Astrocyte of the cerebellum (primary cell): ENCODE measurements at places on chromosomes 4 and X.
A peak's percentile ranks its signal among the peaks of the same experiment; 100 is the strongest.

DNA sequence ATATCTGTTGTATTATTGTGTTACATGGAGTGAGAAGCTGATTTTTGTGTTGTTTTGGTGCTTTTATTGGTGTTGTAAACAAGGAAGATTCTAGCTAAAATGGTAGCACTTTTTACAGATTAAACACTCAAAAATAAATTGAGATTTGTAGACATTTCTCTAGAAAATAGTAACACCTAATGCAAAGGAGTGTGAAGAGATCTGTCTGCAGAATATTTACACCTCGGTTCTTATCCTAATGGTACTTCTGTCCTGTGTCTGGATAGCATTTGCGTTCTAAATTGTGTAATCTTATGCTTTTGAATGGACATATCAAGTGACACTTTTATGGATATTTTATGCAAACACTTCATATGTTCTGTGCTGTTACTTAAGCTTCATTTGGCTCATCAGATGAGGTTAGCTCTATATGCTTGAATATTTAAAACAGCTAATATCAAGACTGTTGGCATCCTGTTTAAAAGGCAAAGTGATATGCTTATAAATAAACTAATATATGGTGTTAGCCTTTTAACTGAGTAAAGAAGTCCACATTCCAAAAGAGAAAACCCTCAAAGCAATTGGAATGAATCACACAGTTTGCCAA is 6.0 kb downstream of the PCDH7 start:
- no peak for DNase-seq

GRCh38 chr4:30860978-30861377 is 140.8 kb downstream of the PCDH7 start:
- no peak for DNase-seq

DNA sequence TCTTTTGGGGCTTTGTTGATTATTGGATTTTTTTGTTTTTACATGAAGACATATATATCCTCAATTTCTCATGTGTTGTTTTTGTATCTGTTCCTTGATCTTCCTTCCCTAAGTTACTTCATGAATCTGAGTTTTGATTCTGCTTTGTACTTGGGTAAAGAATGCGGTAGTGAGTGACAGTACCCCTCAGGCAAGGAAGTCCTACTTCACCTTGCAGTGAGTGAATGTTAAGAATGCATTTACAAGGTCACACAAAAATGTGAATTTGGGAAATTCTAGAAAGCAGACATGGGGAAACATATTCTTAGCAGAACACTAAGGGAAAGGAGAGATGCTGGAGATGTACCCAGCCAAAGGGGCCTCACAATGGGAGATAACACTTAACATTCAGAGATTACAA is 373.1 kb upstream of the LCORL start:
- no peak for DNase-seq

DNA sequence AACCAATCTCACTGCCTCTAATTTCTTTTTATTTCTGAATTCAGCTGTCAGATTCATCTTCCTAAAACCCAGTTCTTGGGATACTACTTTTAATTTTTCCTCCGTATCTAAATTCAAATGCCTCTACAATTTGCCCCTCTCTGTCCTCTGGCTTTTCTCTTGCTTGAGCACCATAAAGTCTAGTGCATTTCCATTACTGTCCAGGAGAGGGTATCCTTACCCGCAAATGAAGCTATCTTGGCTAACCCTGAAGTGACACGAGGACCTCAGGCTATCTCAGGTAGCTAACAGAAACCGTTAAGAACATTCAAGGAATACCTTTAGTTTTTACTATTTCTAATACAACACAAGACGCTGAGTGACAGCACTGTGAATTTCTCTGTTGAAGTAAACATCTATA is 49.4 kb upstream of the PRR32 start:
- DNase-seq, result no peak

GRCh38 chr4:123352240-123352945 is 44.2 kb upstream of the SPRY1 start:
- peak; percentile 98 for DNase-seq
